Urothelium cell line (cell line): ENCODE measurements at places on chromosomes 1 and 21.

- peak; percentile 80 for DNase-seq
Observed at GRCh38 chr1:224528900-224529299, 87.2 kb upstream of the CNIH3 start.

GRCh38 chr21:30271156-30271555 is 11.6 kb downstream of the KRTAP24-1 start:
- DNase-seq, result no peak

DNA sequence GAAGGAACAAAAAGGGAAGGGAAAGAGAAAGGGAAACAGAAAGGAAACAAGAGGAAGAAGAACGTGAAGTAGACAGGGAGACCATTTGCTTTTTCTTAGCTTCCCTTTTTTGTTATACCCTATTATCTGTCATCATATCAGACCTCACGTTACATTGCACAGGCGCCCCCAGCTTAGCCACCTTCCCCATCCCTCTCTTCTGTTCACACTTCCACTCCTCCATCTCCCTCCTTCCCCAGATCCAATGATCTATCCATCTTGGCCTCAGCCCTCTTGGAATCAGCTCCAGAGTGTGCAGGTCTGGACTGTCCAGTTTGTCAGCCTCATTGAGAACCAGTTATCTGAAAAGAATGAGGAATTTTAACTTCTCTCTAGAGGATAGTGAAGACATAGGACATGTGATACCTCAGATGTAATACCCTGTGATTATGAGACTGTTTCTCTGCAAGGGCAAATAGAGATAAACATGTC is 101.1 kb upstream of the ERRFI1 start:
- DNase-seq, result no peak

GRCh38 chr1:11960715-11961114 is 19.5 kb upstream of the MFN2 start:
- DNase-seq, result no peak

DNA sequence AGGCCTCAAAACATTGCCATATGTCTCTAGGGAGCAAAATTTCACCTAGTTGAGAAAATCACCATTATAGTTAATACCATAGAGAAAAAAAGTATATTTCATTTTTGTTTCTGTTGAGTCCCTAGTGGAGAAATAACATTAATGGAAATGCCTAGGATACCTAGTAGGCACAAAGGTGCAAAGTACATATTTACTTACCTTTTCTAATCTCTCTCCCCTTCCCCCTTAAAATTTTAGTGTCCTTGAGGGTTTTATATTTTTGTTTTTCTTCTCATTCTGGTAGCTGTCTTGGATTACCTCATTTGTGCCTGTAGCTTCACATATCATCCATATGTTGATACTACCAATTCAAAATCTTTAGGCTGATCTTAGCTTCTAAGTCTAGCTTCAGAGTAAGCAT is 127.0 kb downstream of the MAGI3 start:
- DNase-seq, result no peak

DNA sequence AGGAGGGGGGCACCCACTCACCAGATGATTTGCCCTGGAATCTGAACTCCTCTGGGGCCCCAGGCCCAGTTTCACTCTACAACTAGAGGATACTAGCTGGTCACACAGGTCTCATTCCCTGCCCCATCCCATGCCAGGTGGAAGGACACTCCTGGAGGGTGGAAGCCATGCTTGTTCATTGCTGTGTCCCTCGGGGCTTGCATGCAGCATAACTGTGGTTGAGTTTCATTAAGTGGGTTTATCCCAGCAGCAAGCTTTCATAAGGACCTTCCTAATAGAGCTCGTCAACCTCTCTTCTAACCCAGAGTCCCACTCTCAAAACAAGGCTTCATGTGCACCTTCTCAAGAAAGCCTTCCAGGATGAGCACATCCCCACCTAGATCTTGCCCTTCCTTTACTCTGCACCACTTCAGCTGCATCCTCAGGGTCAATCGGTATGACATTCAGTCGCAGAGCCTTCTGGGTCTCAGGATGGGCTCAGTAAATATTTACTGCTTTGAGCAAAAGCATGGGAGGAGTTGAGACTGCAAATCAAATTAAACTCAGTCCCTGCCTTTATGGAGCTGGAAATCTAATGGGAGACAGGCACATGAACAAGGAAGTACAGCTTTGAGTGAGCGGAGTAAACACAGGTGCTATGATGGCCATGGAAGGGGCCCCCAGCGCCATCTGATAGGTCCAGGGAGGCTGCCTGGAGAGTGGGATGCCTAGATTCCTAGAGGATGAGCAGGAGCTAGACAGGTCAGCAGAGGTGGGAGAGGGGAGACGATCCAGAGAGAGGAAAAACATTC is 32.3 kb downstream of the LAMB3 start:
- no peak for DNase-seq

DNA sequence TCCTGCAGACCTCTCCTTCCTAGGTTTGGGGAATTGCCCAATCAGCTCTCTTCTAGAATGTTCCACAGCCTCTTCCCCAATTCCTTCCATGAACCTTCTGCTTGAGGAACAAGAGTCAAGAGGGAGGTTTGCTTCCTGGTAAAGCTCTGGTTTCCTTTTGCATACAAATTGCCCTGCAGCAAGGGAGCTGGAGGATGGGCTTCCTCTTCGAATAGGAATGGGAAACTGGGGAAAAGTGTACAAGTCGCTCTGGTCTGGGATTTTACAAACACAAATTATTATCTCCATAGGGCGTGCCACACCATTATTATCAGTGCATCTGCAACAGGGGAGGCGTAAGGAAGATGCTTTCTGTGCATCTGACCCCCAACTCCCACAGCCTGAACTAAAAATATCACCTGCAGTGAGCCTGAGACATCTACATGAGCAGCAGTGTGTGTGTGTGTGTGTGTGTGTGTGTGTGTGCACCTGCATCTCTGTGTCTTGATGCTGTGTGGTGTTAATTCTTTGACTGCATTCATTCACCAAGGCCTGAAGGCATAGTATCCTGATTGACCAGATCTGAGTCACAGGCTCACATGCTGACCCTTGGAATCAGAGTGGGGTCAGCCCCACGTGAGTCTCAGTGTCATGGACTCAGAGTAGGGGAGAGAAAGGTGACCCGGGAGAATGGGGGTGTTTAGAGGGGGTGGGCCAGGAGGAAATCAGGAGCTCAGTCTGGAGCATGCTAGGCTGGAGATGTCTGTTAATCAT is 272.9 kb downstream of the KAZN start:
- no peak for DNase-seq
